ENCODE measurements at places on chromosomes 5 and 9. TPM values are rescaled to one million over a fixed set of nuclear protein-coding genes. Genes with fewer than 3 reads are reported as not detected.

GRCh38 chr5:5533927-5534326 lies 111.5 kb downstream of the ICE1 start:
- DNase-seq: no peak

DNA sequence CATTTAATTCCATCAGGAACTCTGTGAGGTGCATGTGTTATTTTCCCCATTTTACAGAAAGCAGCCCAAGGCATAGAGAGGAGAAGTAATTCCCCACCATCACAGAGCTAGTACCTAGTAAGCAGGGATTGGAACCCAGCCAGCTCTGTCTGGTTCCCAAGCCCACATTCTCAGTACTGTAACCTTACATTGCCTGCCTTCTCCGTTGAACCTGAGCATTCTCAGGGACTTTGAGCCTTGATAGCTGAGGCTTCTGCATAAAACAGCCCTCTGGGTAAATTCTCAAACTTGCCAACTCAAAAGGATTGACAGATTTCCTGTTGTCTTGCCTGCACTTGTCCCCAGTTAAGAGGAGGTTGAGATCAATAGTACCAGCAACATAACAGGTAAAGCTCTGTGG lies 9.2 kb upstream of the GLE1 start:
- DNase-seq: no peak

DNA sequence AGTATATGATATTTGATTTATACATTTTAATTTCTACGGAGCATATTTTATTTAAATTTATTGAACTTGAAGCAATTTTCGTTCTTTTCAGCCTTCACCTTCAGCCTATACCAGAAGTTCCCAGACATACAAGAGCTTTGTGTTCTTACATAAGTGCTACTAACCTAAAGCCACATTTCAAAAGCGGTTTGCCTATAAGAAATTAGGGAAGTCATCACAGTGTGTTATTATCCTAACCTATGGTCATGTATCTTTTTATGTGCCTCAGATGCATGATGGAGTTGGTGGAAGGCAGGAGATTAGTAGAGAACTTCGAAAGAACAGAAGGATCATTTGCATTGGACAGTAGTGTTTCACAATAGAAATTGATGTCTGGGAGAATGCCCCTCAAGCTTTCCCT lies 3.1 kb downstream of the KIF2A start:
- no peak for DNase-seq

DNA sequence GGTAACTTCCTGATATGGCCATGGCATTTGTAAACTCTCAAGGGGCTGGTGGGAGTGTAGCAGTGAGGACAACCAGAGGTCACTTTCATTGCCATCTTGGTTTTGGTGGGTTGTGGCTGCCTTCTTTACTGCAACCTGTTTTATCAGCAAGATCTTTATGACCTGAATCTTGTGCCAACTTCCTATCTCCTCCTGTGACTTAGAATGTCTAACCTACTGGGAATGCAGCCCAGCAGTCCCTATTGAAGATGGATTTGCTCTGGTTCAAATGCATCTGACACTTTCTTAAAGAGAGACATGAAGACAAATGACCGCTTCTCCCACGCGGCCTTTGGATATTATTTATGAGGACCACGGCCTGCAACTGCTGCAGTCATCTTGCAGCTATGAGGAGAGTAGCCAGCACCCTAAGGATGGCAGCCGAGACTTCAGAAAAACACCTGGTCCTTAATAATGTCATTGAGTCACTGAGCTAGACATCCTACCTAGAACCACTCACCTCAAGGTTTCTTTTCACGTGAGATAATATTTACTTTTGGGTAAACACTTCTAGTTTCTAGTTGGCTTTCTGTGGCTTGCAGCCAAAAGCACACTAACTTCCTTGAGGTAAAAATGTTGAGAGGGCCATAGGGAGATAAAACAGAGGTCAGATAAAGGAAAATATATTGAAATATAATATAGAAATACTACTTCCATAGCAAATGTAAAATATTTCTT lies 28.2 kb downstream of the CETN3 start:
- no peak for DNase-seq

DNA sequence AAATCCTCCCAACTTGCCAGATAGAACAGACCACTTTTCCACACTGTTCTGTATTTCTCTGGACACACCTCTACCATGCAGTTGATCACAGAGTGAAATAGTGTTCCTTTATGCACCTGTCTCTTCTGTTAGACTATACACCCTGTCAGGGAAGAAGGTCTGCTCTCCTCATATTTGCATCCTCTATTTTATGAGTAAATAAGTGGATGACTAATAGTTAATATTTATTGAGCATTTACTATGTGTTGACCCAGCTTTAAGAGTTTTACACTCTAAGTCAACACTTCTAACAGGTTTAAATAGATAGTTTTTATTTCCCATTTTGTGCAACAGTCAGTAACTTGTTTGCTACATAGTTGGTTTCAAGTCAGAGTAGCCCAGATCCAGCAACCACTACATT lies 452.8 kb upstream of the MPDZ start:
- no peak for DNase-seq

GRCh38 chr9:78676009-78676408 lies 379.1 kb downstream of the PSAT1 start:
- DNase-seq: no peak

SAPCD2 gene
- total RNA-seq: 5.3 TPM
